ENCODE measurements at places on chromosomes 6 and 20.

DNA sequence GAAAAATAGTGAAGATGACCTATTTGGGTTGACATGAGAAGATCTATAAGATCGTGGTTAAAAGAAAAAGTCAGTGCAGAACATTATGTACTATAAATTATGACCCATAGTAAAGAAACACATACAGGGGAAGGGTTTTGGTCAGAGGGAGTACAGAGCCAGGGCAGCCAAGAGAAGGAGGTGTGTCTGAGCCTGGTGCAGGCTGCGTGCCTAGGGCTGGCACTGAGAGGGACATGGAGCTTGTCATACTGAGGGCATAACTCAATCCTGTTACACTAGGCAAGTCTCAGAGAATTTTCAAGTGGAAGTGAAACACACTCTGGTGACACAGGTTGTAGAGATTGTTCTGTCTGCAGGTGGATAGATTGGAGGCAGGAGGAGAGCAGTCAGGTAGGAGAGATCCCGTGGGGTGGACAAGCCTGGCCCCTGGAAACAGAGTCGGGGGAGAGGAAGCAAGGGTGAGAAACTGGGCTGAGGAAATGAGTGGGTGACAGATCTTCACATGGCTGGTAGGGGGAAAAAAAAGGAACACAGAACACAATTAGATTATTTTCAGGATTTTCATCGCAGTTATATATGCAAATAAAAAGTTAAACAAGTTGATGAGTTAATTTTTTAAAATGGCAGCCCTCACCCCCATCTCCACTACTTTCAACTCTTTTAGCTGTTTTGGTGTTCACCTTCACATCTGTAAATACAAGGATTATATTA is 18.5 kb upstream of the RNF39 start:
- no peak for DNase-seq

DNA sequence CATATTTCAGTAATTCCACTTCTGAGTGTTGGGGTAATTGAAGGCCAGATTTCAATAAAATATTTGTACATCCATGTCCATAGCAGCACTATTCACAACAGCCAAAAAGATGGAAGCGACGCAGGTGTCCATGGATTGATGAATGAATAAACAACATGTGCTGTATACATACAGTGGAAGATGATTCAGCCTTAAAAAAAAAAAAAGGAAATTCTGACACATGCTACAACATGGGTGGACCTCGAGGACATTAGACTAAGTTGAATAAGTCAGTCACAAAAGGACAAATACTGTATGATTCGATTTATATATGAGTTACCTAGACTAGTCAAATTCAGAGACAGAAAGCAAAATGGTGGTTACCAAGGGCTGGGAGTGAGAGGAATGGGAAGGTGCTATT is 57.2 kb downstream of the TRAM2 start:
- DNase-seq: no peak

DNA sequence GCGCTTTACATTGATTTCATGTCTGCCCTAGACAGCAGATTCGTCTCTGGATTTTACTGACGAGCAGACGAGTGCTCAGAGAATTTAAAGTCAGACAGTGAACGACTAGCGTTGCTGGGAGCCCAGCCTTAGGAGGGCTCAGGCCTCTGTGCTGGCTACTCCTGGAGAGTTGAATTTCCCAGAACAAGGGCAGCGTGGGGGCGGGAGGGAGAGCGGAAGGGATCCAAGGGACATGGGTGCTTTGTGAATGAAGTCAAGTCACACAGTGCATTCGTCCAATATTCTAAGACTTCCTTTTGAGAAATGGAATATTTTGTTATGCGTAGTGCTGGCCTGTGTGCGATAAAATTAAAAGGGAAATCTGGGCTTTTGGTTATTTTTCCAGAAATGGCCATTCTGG is 126.5 kb downstream of the MYLK4 start:
- DNase-seq: no peak

GRCh38 chr20:52622081-52622480 is 350.1 kb upstream of the TSHZ2 start:
- DNase-seq: no peak

GRCh38 chr6:84547341-84547801 is 217.0 kb downstream of the TBX18 start:
- DNase-seq: no peak

DNA sequence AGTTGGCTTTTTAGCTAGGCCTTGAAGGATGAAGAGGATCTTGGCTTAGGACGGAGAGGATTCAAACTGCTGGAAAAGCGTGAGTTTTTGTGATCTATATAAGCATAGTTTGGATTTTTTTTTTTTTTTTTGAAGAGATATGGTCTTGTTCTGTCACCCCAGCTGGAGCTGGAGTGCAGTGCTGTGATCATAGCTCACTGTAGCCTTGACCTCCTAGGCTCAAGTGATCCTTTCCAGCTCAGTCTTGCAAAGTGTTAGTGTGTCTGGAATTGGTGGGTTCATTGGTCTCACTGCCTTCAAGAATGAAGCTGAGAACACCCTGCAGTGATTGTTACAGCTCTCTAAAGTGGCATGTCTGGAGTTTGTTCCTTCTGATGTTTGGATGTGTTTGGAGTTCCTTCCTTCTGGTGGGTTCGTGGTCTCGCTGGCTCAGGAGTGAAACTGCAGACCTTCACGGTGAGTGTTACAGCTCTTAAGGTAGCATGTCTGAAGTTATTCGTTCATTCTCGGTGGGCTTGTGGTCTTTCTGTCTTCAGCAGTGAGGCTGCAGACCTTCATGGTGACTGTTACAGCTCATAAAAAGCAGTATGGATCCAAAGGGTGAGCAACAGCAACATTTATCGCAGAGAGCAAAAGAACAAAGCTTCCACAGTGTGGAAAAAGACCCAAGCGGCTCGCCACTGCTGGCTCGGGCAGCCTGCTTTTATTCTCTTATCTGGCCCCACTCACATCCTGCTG is 37.5 kb upstream of the NUP153 start:
- no peak for DNase-seq

DNA sequence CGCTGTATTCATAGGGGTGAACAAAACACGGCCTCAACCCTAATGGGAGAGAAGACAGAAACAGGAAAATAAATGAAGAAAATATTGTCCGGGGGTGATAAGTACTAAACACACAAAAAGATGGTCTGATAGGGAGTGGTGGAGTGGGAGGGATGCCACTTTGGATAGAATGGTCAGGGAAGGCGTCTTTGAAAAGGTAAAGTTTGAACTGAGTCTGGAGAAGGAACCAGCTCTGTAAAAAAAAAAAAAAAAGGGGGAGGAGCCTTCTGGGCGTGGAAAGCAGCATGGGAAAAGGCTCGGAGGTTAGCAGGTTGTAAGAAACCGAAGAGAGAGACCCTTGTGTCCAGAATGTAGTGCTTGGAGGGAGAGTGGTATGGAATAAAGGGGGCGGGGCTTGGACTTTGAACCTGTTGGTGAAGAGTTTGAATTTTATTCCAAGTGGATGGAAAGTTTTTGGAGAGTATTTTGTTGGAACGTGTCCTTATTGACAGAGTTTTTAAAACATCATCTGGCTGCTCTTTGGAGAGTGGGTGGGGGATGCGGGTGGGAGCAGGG is 1.8 kb downstream of the CHMP4B start:
- DNase-seq: peak; percentile 50

GRCh38 chr6:42938987-42939809 is 9.9 kb downstream of the CNPY3 start:
- no peak for DNase-seq

DNA sequence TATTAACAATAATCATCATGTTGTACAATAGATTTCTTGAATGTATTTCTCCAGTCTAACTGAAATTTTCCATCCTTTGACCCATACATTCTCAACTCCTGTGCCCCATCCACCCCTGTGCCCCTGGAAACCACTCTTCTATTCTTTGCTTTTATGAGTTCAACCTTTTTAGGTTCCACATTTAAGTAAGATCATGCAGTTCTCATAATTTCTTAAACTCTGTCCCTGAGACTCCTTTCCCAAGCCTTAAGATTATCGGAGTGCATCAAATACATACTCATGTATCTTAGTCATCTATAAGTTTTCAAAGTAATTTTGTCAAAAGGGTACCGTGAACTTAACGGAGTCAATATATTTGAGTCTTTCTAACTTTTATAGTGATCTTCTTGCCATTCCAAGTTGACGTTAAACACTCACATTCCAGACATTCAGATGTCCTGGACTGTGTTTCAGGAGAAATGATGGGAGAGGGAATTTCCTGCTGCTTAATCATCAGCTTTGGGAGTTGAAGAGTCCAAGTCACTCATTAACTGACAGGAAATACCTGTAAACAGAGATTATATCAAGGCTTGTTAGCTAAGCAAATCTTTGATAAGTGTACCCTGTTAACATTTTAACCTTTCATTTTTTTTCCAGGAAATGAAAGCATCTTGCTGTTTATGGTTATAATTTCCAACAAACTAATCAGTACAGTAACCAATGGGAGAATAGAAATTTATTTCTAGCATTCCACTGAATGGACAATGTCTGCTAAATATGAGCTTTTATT is 73.3 kb downstream of the ADGRG6 start:
- no peak for DNase-seq

DNA sequence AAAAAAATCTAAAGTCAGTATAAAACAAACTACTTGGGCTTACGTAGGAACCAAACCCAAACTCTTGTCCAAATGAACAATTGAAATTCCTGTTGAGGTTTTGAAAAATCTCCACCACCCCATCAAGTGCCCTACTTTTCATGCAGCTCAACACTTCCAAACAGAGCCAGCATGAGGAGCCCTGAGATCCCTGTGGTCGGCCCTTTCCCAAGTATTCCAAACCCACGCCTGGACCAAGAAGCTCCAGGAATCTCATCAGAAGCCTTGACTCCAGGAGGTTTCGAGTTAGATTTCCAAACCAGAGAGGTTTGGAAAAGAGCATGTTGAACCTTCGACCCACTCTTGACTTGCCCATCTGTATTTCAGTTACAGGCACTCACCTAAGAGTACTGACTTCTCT is 179.3 kb downstream of the MTFR2 start:
- DNase-seq: no peak
